Stimulated activated CD8-positive, alpha-beta memory T cell treated with anti-CD3 and anti-CD28 coated beads, Interleukin-15, amount 100 ng/mL, for 24 hours (primary cell): ENCODE measurements at places on chromosomes 4 and X.

GRCh38 chr4:122099896-122100295 lies 52.2 kb upstream of the BLTP1 start:
- no peak for DNase-seq

DNA sequence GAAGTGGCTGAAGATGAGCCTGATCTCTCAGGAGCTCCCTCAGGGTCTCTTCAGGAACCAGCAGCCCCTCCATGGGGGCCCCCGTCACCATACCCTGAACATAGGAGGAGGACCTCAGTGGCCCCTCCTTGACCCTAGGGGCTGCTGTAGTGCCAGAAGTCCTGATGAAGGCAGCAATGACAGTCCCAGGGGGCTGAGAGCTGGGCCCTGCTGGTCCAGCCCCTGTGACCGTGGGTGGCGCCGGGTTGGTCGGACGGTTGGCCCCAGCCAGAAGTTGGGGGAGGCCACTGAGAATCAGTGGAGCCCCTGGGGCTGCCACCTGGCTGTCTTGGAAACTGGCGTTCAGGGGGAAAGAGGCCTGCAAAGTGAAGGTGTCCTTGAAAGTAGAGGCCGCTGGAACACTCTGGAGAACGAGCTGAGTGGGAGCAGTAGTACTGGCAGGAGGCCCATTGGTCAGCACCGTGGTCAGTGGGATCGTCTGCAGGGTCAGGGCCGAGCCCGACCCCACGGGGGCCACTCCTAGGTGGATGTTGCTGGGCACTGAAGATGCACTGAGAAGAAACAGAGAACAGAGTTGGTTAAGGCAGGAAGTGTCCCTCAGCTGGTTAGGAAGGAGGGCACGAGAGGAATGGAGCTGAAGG lies 43.2 kb downstream of the ELF4 start:
- no peak for DNase-seq

DNA sequence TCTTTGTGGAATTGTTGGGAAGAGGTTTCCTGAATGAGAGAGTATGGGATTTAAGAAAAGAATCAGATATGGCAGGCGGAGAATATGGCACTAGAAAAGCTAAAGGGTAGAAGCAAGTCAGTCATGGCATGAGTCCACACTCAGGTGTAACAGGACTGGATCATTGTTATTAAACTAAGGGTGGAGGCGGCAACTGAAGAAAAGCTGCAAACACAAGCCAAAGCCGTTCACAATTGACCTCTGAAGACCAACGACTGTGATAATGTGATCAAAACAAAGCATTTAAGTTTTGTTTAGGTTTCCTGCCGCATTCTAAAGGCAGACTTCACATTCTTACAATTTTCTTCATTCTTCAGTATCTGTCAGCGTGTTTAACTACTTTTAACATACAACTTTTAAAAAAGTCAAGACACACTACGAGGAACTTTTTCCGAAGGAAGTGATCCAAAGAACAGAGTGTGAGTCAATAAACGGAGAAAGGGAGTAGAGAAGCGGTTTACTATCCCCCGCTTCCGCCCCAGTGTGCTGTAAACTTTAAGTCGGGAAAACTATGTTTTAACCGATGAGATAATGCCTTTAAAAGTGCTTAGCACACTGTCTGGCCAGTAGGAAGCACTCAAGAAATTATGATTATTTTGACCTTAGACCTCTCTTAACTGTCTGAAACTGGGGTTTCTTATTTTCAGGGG lies 909 bp upstream of the SLAIN2 start:
- DNase-seq, result no peak

GRCh38 chr4:184273166-184274147 lies 55.8 kb upstream of the ENPP6 start:
- no peak for DNase-seq
